T follicular helper cell (primary cell): ENCODE measurements at places on chromosomes 5 and 9.

DNA sequence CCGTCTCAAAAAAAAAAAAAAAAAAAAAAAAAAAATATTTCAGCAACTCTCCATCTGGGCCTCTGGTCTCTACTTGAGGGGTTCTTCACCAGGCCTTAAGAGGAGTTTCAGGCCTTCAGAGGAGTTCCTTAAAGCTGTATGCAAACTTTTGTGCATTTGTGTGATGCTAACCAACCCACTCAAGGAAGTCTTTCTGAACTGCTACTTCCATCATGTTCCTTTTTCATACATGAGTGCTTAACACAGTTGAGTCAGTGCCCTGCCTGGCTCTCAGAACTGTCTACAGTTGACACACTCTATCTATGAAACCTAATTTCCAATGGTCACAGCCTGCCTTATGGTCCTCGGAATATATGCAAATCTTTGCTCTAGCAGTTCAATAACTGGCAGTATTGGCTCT, 146.5 kb downstream of the MEF2C start:
- no peak for DNase-seq

DNA sequence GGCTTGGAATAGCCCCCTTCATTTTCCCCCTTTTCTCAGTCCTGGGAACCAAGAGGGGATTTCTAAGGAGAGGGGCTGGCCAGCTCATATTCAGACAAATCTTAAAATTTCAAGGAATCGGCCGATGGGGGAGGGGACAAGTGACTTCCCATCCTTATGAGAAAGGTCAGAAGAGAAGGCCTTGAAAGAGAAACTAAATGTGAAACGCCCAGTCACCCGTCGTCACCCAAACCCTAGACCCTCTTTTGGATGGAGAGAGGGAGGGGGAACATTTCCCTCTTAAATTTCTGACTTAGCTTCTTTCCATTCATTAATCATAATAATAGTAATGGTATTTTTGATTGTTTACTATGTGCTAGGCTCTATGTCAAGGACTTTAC, 850 bp upstream of the CCL19 start:
- DNase-seq, result no peak

DNA sequence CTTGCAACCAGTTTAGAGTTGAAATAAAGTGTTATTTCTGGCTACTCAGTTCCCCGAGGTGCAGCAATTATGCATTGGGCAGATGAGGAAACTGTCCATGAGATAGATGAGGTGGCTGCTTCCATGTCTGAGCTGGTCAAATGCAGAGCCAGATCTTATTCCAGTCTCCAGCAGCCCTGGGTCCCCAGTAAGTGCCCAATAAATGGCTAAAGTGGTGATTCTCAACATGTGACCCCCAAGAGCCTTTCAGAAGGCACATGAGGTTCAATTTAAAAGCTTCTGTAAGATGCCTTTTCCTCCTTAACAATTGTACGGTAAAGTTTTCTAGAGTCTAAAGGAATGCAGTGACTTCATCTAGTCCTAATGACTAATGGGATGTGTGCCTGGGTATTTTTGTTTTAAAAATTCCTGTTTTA, 17.5 kb downstream of the ATOX1 start:
- no peak for DNase-seq

GRCh38 chr5:181223729-181224389, 778 bp downstream of the TRIM41 start:
- DNase-seq, result no peak

DNA sequence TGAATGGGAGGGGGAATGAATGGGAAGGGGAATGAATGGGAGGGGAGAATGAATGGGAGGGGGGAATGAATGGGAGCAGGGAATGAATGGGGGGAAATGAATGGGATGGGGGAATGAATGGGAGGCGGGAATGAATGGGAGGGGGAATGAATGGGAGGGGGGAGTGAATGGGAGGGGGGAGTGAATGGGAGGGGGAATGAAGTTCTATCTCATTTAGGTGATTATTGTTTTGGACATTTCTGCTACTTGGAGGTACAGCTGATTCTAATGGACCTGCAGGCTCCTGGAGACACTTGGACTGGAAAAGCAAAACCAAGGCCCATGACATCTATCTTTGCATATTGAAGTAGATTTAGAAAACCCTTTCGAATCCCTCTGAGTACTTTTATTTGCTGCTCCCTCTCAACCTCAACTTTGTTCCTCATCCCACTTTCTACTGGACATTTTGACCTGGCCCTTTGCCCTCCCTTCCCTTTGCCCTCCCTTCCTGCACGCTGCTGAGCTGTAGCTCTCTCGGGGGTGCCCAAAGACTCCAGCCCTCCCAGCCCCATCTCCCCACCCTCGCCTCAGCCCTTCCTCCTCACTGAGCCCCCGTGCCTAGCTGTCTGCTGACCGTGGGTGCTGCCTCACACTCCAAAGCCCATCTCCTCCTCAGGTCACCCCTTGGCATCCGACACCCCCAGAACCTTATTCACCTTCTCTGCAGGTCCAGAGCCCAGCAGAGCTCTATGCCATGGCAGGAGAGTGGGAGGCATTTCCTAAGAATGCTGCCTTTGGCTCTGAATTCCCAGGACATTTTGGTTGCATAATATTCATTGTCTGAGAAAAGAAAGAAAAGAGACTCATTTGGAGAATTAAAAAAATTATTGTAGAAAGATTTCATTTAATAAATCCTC, 19.9 kb upstream of the LPCAT1 start:
- DNase-seq, result no peak

- no peak for DNase-seq
Measured at GRCh38 chr5:34501840-34502239, 154.3 kb upstream of the RAI14 start.

DNA sequence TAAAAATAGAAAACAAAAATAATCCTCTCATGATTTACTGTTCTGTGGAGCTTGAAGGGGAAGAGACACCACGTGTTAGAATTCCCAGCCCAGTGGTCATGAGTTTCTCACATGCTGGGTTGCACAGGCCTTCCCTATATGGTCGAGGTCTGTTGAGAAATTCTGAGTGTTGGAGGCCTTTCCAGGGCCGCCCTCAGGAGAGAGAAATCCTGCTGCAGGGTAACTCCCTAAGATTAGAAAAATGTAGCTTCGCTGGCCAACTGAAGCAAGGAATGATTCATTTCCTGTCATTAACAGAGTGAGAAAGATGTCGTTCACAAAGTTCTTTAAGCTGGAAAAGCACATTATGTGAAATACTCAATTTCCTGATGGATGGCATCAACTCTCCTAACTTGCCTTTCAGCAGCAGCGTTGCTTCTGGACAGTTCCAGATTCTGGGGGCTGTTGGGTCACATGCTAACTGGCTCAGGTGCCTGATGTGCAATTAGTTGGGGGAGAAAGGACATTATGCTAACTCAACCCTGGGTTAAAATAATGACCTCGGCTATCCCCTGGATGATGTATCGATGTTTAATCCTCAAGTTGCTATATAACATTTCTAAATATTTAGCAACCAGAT, 104.8 kb upstream of the CD180 start:
- no peak for DNase-seq

DNA sequence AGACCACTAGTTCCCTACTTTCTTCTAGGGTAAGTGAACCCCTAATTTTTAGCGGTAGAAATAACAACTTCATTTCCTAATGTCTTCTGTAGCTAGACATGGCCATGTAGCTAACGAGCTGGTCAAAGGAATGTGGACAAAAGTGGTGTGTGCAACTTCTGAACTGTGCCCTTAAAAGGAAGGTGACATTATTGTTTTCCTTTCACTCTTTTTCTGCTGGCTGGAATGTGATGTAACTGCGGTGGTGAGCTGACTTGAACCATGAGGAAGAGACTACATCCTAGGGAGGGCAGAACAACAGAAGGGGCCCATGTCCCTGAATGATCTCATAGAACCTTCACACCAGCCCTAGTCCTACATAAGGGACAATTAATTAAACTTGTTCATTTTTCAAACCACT, 1.3 kb upstream of the SNX2 start:
- no peak for DNase-seq

DNA sequence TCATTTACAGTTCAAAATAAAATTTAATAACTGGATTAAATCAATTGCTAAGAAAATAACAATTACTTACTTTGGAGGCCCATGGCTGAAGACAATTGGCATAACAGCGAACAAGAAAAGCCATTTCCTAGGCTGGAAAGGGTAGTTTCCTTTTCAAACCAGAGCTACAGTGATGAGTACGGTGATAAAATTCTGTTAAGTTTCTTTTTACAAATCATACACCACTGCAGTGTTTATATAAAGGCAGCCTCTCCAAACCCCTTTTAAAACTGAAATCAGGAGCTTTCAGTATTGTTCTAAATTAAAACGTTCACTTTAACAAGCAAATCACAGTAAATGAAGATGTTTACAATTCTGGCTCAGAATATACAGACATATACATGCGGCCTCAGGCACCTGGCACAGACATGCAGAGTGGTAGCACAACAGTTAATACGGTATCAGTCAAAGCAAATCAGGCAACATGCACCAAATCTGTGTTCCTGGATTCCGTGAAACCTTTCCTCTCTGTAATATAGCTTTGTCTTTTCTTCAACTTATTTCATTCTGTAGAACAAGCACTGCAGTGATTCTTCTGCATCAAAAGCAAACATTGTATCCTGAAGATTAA, 102.9 kb downstream of the RAPGEF6 start:
- no peak for DNase-seq

- DNase-seq, result no peak
Measured at GRCh38 chr5:162948677-162949076, 488.7 kb upstream of the CCNG1 start.

GRCh38 chr5:104932431-104932830, 1369.8 kb upstream of the NUDT12 start:
- DNase-seq, result no peak

DNA sequence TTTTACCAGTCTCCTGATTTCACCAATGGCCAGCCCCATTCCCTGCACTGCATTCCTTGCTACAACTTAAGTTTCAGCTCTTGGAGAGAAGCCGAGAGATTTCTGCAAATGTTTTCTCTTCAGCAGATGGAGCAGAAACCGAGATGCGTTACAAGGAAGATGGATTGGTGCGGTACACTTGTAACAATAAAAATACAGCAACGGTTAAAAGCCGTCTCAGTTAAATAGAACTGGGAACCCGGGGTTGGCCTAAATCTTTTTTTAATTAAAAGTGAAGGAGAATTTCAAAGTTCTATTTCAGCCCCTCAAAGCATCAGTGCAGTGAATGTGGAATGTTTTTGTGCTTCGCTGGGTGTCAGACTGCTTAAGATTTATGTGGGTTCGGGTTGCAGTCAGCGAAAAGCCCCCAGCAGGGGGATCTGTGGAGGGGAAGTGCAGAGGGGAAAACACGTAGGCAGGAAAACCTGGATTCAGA, 19.8 kb downstream of the BRINP1 start:
- no peak for DNase-seq

DNA sequence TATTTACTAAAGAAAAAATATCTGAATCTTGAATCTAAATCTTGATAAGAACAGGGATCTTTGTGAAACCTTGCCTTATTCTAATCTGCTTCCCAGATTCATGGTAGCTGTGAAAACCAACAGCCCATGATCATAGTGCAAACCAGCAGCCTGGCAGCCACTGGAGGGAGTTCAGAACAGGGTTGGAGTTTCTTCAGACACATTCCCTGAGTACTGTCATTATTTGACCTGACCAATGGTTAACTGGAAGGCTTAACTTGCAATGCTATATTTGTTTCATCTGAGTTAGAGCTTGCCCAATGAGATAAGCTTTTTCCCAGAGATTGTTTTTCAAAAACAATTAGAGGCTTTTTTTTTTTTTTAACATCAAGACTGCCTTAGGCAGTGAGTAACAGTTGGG, 47.8 kb downstream of the LOX start:
- no peak for DNase-seq

- DNase-seq, result no peak
Measured at GRCh38 chr9:530681-531080, 310.8 kb upstream of the DMRT1 start.

DNA sequence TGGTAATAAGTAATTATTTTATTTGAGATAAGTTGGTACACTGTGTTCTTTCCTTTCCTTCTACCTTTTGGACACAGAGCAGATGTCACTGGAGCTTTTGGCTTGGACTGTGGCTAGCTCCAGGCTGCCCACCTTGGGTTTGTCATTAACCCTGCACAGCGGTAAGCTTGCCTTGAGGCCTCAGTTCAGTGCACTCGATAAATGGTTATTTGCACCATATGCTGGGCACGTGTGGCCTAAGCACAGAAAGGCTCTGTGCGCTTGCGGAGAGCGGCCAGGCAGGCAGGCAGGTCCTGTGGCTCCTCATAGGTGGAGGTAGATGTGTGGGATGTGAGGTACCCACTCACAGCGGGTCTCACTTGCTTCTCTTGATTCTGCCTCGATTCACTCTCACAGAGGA, 30.0 kb upstream of the TENT4A start:
- no peak for DNase-seq

DNA sequence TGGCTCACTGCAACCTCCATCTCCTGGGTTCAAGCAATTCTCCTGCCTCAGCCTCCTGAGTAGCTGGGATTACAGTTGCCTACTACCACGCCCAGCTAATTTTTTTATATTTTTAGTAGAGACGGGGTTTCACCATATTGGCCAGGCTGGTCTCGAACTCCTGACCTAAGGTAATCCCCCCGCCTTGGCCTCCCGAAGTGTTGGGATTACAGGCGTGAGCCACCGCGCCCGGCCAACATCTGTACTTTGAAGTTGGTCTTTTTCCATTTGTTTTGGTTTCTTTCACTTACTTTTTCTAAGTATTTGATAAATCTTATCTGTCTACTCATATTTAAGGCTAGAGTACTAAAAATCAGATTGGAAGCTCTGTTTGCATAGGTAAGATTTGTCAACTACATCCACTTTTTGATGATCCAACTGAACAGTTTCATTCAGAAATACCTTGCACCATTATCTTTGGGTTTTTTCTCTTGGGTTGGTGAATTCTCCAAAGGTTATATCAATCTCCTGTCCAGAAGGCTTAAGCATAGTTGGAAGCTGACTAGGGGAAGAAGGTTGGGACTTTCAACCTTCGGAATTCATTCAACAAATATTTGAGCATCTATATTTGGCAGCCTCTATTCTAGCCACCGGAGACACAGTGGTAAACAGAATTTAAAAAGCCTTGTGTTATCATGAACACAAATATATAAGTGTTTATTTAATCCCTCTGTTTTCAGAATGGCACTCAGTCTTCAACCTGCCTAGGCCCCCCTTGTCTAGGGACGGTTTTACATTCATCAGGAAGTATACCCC, 489.1 kb downstream of the RAB3C start:
- no peak for DNase-seq

- DNase-seq, result no peak
Measured at GRCh38 chr5:100668511-100668910, 133.3 kb downstream of the FAM174A start.

DNA sequence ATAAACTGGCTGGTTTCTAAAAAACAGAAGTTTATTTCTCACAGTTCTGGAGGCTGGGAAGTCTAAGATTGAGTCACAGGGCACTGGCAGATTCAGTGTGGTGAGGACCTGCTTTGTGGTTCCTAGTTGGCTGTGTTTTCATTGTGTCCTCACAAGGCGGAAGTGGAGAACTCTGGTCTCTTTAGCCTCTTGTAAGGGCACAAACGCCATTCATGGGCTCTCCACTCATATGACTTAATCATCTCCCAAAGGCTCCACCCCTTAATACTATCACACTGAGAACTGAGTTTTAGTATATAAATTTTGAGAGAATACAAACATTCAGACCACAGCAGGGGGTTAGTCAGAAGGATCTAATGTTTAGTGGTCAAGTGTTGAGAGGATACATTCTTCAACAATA, 208.2 kb downstream of the SEC61B start:
- DNase-seq, result no peak
